ENCODE measurements at places on chromosomes 7 and 10.

DNA sequence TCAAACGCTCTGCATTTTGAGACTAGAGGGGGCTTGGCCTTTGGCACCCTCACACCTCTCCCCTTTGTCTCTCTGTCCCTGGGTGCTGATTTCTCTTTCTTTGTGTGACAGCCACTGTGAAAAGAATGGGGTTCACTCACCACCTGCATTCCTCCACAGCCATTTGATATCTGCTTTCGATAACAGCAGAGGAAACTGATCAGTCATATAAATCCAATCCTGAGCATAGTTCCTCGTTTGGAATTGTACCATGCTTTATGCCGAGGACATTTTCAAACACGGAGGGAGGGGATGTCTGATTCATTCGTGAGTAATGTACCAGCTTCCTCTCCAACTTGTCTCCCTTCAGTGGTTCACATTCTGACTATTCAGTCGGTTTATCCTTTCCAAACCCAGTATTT, 15.8 kb downstream of the MET start:
- DNase-seq: no peak

GRCh38 chr7:54857294-54857693, 98.3 kb upstream of the SEC61G start:
- no peak for DNase-seq

DNA sequence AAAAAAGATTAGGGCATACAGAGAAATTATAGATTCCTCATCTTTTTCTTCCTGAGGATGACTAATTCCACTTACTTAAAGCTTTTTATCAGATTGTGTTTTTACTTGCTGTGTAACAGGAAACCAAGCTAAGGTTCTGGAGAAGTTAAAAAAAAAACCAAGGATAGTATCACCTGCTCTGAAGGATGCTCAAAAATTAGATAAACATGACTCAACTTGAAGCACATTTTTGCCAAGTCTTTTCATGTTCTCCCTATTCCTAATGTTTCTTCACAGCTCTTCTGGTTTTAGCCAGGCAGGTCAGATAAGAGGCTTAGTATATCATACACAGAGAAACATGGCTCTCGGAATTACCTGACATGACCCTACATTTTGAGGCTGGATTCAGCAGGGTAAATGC, 90.3 kb downstream of the CPEB3 start:
- DNase-seq: no peak

DNA sequence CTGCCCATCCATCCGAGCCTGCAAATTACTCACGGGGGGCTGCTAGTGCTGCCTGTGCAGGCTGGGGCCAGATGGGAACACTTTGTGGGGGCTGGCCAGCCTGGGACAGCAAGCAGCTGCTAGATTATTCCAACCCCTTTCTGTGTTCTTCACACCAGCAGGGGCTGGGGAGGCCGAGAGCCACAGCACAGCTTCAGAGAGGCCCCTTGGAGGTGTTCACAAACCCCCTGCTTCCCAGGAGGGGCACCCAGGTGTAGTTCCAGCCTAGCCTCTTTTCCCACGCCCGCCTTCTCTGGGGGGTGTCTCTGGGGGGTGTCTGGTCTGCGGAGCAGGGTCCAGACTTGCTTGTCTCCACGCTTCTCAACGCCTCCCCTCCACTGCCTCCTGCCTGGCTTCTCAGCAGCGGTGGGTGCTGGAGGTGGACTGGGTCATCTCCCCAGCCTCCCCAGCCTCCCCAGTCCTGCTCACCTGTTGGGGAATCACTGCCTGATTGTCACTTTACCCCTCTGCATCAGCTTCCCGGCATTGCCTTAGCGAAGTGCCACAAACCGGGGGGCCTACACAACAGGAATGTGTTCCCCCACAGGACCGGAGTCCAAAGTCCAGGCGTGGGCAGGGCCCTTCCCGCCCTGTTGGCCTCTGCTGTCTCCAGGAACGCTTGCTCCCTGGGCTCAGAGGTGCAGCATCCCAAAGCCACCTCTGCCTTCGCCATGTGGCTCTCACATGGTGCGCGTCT, 74.0 kb upstream of the EN2 start:
- no peak for DNase-seq

- DNase-seq: no peak
These were observed 203.0 kb downstream of the TNS3 start for GRCh38 chr7:47378728-47379395.

- no peak for DNase-seq
These were observed 95.5 kb downstream of the DNMBP start for GRCh38 chr10:99914236-99914635.

- DNase-seq: peak; percentile 53
These were observed 38.0 kb downstream of the ZNF777 start for GRCh38 chr7:149422914-149423301.

- DNase-seq: no peak
These were observed 696.4 kb downstream of the INHBA start for GRCh38 chr7:41006306-41006995.

GRCh38 chr10:48996-49395, at the start of gene TUBB8:
TUBB8 (minus strand) TSS chr10:49296; CDS start chr10:49238, 58 bp downstream.
- no peak for DNase-seq

GRCh38 chr10:49356944-49357343, 38.9 kb downstream of the DRGX start:
- no peak for DNase-seq

DNA sequence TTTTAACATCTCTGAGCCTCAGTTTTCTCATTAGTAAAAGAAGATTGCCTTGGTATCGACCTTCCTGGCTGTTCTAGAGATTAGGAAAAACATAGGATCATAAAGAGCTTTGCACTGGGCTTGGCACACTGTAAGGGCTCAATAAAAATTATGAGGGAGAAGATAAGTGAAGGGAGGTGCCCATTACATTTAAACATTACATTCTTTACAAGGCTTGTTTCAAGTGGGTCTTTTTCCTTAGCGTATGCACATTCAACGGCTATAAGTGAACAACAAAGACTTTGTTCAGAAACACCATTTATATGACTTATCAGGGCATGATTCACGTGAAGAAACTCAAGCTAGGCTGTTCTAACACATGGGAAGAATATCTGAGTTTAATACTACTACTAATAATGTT, 351.9 kb upstream of the NPVF start:
- DNase-seq: no peak

- DNase-seq: no peak
These were observed 246.1 kb downstream of the EBF3 start for GRCh38 chr10:129717816-129718547.

DNA sequence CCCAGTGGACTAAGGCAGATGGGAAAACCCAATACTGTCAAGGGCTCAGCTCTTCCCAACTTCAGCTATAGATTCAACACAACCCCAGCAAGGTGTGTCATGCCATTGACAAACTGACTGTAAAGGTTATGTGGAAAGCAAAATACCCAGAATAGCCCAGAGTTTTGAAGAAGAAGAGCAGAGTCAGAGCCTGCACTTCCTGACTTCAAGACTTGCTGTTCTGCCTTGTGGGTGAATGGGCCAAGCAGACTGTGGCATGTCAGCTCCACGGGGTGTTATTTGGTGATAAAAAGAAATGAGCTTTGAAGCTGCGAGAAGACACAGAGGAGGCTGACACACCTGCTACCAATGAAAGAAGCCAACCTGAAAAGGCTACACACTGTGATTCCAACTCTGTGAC, 89.7 kb downstream of the NKX6-2 start:
- no peak for DNase-seq

DNA sequence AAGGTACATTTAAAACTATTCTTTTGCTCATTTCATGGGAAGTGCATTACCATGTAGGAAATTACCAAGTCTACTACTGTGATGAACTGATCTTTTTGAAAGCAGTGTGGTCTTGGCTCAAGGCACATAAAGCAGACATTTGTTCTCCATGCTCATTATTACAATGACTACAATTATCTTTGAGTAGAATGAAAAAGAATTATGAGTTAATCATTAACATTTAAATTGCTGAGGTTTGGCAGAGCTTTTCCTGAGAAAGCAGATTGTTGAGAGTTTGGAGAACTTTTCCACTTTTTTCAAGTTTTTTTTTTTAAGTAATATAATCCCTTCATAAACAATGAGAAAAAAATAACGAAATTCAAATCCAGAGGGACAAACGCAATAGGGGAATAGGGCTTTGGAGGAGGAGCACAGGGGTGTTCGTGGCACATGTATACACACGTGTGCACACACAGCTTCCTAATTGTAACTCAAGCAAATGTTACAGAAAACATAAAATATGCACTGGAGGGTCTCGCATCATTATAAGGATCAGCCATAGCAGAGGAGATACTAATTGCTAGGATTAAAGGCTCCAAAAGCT, 8.9 kb upstream of the CUBN start:
- DNase-seq: no peak

- DNase-seq: no peak
These were observed 25.1 kb downstream of the CDK14 start for GRCh38 chr7:90621125-90621746.

- DNase-seq: no peak
These were observed 6.3 kb upstream of the NEUROG3 start for GRCh38 chr10:69579464-69580060.

DNA sequence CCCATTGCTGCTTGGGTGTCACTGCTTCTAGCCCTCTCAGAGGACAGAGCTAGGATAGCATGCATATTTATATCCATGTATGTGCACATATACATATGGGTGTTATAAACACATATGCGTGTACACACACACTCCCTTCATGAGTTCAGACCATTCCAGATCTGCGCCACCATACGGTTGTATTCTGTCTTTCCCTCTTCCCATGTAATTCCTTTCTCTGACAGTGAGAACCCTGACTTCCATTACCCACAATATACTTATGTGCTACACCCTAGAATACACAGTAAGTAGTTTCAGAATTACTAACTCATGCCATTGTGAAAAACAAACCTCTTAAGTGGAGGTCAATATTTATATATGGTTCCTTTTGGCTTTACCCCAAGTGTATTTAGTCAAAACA, 116.6 kb upstream of the SAMD8 start:
- no peak for DNase-seq

DNA sequence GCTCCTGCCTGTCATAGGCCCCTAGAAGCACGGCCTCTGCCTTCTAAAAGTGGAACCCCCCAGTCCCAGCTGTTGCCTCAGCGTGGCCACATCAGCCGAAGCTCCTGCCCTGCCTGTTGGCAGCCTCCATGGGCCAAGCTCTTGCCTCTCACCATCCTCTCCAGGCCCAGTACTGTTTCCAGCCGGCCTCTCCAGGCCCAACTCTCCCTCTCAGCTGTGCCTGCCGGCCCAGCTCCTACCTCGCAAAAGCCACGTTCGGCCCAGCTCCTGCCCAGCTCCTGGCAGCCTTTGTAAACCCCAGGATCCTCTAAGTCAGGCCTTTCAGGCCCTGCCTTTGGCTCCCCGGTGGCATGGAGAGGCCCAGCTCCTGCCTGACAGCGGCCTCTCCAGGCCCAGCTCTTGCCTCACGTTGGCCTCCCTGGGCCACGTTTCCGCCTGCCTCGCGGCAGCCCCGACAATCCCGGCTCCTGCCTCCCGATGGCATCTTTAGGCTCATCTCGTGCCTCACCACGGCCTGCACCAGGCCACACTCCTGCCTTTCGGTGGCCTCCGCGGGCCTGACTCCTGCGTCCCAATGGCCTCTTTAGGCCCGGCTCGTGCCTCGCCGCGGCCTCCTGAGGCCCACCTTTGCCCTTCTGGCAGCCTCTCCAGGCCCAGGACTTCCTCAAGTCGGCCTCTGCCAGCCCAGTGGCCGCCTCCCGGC, 17.5 kb upstream of the TMEM248 start:
- no peak for DNase-seq

- DNase-seq: no peak
These were observed 8.5 kb upstream of the PRSS1 start for GRCh38 chr7:142740786-142741185.

DNA sequence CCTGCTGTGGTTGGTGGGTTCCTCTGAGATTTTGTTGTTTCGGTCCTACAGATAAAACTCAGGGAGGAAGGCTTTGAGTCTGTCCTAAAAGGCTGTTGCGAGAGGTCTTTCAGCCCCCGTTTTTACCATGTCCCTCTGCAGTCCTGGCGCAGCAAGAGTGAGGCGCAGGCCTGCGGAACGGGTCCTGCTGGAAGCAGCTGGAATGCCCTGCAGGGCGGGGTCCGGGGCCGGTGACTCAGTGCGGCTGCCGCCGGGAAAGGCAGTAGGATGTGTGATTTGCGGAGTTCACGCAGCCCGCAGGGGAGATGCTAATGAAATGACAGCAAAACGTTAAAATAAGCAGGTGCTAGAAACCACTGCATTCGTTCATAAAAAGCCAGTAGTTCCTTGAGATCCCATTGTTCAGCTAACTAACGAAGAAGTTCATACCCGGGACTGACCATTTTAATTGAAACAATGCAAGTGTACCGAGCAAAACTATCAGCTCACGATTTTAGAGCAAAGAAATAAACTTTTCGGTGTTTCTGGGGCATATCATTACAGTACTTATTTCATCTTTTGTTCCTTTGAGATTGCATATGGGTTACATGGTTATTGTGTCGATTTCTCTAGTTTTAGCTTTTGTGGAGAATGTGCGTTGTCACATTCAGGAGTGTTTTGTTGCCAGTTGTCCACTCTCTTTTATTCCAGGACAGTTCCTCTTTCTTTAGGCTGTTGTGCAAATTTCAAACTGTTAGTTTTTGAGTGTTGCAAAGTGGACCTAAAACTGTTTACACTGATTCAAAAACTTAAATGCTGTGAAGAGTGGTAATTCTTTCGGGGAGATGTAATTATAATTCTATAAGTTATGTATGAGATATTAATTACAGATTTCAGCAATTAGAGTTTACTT, 783 bp downstream of the ANLN start:
- no peak for DNase-seq

DNA sequence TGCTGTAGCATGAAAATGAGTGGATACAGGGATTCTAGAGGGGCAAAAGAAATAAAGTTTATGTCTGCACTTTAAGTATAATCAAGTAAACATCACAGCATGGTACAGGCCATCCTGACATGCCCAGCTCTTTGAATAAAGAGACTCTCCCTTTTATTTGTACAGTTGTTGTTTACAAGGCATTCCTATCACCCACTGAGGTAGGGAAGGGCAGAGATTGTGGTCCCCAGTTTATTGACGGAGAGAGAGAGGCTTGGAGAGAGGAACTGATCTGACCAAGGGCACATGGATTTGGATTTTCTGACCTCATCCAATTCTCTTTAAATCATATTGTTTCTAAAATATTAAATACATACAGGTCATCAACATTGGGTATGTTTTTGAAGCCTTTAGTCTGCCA, 53.9 kb downstream of the TACC2 start:
- DNase-seq: no peak

- no peak for DNase-seq
These were observed 28.9 kb downstream of the XRCC2 start for GRCh38 chr7:152647009-152647408.

DNA sequence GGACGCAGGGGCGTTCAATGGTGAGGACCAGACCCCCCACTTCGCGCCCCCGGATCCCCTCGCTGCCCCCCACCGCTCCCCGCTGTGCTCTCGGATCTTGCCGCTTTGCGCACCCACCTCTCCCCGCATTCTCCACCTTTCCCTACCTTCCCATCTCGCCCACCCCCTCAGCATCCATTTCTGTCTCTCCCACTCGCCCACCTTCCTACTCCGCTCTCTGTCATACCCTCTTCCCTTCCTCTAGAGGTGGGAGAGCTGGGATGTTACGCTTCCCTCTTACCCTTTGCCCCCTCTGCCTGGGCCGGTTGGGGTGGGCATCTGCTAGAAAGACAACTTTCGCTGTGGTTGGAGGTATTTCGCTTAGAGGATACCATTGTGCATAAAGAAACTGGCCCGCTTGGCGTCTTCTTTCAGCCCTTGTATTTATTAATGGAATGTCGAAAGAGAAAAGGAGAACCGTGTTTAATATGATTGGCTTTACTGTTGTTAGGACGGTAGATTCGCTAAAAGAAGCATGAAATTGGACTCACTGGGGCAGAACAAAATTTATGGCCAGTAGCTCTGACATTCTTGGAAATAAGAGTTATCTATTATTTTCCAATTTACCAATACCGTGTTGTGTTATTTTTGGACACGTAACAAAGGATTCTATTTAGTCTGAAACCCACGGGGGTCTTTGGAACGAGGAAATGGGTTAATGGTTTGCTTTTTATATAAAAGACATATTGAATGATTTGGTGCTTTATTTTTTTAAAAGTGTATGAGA, 873 bp downstream of the PRKAR2B start:
- DNase-seq: no peak

Data from CD4-positive, alpha-beta T cell (primary cell).